ENCODE measurements at places on chromosomes 6 and 20.

DNA sequence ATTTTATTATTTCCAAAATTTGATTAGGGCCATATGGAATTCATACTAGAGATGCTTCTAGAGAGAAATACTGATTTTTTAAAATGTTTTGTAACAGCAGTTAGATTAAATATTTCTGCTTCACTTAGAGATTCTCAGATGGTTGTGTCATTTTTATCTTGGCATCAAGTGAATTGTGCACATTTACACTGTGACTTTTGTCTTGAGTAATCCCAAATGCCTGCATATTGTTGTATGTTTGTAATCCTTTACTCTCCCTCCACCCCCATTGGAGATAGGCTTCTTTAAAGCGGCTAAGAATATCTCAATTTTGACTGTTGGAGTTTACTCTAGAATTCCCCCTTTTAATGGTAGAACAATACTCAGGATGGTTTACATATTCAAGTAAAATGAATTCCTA is 19.0 kb downstream of the STX16 start:
- no peak for DNase-seq

DNA sequence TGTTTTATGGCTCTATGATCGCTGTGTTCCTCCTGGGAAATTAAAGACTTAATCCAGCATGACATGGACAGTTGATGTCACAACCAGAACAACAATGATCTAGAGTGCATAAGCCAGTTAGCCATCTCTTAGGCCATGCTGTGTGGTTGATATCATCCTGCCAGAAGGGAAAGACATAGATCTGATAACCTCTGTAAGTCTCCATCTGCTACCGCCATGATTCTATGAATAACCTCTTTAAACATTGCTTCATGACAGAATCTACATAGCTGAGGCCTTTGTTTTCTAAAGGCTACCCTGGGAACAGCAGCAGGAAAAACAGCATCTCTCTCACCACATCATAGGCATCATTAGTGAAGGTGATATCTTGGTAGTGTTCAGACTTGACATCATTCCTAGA is 117.6 kb upstream of the PHACTR1 start:
- no peak for DNase-seq

DNA sequence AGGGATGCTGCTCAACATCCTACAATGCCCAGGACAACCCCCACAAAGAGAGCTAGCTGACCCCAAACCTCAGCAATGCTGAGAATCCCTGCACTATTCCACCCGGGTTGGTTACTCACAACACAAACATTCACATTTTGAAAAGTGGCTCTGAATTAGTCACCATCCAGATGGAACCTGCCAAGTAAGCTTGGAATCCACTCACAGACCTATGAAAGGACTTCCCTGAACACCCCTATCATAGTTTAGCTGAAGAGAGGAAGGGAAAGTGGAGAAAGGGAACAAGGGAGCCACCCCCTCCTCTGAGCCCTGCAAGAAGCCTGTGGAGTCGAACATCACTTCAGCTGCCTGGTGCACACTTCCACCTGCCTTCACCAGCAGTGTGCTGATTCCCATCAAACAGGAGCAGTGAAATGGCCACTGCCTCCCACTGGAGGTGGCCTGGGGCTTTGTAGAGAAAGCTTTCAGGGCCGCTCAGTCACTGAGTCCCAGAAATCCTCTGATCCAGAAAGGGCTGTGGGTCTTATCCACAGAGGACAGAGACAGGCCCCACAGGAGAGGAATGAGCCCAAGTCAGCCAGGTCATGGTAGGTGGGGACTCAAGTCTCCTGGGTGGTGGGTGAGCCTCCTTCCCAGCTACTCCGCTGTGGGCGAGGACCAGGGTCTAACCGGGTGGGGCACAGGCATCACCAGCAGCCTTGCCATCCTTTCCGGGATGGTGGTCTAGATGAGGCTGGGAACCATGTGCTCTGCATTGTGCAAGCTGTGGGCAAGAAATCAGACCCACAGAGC is 203.7 kb downstream of the SYNDIG1 start:
- no peak for DNase-seq

DNA sequence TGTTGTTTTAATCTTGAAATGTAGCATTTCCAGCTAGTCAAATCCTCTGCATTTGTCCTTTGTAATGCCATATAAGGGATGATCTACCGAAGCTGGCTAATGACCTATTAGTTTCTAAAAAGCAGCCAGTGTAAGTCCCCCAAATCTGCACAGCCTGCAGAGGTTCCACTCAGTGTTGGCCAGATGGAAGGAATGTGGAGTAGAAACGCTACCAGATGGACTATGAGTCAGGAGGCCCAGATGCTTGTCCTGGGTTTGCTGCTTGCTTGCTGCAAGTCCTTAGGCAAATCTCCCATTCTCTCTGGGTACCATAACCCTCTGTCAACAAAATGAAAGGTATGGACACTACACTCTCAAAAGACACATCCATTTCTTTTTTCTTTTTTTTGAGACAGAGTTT is 149.8 kb downstream of the BTBD9 start:
- DNase-seq, result no peak

DNA sequence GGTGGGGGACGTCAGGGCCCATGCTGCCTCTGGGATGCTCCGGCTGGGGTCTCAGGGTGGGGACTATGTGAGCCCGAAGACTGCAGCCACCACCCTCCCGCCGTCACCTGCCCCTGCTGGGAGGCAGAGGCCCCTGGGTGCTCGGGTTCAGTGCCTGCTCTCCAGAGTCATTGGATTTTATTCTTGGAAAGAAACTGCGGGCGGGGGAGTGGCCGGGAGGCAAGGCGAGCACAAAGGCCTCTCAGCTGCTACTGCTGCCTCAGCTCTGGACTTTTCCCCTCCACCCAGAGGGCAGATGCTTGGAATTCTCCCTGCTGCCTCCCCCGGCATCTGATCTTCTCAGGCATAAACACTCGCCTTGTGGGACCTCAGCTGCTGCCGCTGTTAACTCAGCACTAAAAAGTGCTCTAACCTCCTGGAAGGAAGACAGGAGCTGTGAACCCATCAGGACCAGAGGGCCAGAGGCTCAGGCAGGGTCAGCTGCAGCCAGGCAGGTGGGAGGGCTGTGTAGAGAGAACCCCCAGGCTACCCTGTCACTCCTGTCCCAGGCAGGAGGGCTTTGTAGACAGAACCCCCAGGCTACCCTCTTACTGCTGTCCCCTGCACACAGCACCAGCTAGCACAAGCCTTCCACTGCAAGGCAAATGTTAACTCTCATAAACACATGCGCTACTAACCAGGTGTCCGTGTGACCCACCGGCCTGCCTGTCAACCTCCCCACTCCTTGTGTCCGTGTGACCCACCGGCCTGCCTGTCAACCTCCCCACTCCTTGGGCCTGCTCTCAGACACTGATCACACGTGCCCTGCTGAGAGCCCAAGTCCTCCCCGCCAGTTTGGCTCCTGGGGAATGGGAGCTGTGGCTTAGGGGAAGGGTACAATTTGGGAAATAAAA is 9.4 kb upstream of the FRMD1 start:
- no peak for DNase-seq

GRCh38 chr6:103405321-103405720 is 1454.4 kb downstream of the HACE1 start:
- DNase-seq, result no peak

- no peak for DNase-seq
Measured at GRCh38 chr6:5553767-5554166, 292.5 kb downstream of the FARS2 start.

DNA sequence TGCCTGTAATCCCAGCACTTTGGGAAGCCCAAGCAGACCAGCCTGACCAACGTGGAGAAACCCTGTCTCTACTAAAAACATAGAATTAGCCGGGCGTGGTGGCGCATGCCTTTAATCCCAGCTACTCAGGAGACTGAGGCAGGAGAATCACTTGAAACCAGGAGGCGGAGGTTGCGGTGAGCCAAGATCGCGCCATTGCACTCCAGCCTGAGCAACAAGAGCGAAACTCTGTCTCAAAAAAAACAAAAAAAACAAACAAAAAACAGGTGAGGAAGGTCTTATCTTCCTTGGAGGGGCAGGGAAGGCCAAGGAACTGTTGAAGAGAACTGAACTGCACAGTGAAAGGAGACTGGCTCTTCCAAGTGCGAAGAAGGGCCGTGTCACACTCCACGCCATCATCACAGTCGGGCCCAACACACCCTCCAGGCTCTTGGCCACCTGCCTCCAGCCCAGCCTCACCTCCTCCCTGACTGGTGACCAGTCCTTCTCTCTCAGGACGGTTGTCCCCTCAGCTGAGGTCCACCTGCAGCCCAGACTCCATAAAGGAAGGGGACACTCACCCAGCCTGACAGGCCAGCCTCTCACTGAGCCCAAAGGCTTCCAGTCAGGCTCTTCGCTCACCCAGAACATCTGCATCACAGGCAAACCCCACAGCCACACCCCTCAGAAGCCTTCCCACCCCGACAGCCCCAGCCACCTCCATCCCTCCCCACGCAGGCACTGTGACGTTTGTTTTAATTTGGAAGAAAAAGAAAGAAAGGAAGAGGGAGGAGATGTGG is 4.1 kb downstream of the ZC3H12D start:
- no peak for DNase-seq

- DNase-seq, result no peak
Measured at GRCh38 chr20:17808357-17808756, 108.6 kb downstream of the BANF2 start.

DNA sequence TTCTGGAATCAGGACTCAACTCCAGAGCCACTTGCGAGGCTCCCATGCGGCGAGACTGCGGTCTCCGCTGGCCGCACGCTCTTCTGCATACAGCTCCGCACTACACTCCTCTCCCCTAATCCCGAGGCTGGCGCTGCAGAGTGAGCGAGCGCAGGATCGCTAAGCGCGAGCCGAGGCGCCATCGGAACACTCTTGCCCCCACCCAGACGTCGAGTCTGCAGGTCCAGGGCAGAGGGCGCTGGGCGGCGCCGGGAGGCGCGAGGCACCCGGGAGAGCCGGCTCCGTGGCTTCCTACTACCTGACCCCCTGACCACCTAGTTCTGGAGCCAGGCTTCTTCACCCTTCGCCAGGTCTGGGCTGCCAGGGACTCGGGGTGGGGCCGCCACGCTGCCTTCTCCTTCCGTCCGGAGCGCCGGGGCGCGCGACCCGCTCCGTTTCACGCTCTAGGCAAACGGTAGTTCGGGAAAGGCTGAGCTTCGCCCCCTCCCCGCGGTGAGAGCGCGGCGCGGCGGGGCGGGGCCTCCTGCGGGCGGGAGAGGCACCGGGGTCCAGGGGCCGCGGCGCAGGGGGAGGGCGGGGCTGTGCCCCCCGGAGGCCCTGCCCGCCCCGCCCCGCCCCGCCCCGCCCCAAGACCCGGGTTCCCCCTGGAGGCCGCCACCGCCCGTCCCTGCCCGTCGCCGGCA is 5.4 kb upstream of the TUBB2A start:
- no peak for DNase-seq

- DNase-seq, result no peak
Measured at GRCh38 chr6:167329014-167329413, 4.1 kb downstream of the TTLL2 start.
